Pancreas (tissue), 10 donors: ENCODE measurements at places on chromosomes 16 and 17.

- no peaks in the 10 kb centered on the region for H3K36me3 ChIP-seq
- H3K4me1 ChIP-seq: no peaks in the 10 kb centered on the region
- no peak overlapping the region for H3K27ac ChIP-seq
- H3K27me3 ChIP-seq: no peaks in the 10 kb centered on the region
These were observed 183.0 kb downstream of the FOXL1 start for GRCh38 chr16:86761111-86762031.

GRCh38 chr17:19753051-19753509, 5.0 kb upstream of the ALDH3A1 start:
- H3K4me1 ChIP-seq: no peaks in the 10 kb centered on the region
- peak; percentile 65 for DNase-seq
- no peaks in the 10 kb centered on the region for H3K27me3 ChIP-seq
- no peak overlapping the region for H3K27ac ChIP-seq
- no peaks in the 10 kb centered on the region for H3K36me3 ChIP-seq
- H3K4me3 ChIP-seq: no peak overlapping the region

DNA sequence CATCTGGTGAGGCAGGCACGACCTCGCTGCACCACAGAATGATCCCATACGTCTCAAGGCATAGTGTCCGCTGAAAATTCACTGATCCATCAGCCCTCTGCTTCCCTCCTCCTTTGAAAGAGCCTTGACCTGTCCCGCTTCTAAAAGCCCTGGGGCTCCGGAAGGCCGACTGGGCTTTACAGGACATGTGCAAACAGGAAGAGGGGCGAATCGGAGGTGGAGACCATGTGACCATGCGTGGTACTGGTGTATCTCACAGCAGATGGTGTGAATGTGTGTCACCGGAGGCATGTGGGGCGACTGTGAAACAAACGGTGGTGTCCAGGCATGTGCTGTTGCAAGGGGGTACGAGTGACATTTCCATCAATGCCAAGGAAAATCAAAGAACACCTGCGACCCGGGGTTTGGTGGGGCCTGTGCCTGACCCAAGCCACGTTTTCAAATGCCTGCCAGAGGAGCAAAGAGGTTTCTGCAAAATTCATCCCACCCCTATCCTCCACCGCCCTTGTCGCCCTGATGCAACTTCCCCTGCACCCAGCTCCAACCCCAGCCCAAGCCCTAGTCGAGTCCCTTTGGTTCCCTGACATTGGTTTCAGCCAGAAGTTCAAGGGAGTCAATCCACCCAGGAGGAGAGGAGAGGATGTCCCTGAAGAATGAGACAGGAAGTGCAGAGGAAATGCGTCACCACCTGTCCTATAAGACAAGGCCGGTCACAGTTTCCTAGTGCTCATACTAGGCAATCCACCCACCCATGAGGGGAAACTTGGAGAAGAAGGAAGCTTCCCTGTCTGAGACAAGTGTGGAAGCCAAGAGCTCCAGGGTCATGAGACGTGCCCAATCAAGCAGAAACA, 5.9 kb upstream of the KCNJ18 start:
- H3K27ac ChIP-seq: no peak overlapping the region
- H3K27me3 ChIP-seq: no peaks in the 10 kb centered on the region
- no peak overlapping the region for H3K4me3 ChIP-seq
- DNase-seq: no peak
- no peaks in the 10 kb centered on the region for H3K36me3 ChIP-seq

GRCh38 chr17:7484919-7485377, 782 bp downstream of the POLR2A start:
- no peak for DNase-seq
- no peaks in the 10 kb centered on the region for H3K27me3 ChIP-seq
- H3K36me3 ChIP-seq: no peaks in the 10 kb centered on the region
- H3K4me3 ChIP-seq: peak overlapping the region; percentile 8
- H3K4me1 ChIP-seq: peaks cover 27% of the 10 kb centered on the region
- peak overlapping the region; percentile 99 for H3K27ac ChIP-seq

DNA sequence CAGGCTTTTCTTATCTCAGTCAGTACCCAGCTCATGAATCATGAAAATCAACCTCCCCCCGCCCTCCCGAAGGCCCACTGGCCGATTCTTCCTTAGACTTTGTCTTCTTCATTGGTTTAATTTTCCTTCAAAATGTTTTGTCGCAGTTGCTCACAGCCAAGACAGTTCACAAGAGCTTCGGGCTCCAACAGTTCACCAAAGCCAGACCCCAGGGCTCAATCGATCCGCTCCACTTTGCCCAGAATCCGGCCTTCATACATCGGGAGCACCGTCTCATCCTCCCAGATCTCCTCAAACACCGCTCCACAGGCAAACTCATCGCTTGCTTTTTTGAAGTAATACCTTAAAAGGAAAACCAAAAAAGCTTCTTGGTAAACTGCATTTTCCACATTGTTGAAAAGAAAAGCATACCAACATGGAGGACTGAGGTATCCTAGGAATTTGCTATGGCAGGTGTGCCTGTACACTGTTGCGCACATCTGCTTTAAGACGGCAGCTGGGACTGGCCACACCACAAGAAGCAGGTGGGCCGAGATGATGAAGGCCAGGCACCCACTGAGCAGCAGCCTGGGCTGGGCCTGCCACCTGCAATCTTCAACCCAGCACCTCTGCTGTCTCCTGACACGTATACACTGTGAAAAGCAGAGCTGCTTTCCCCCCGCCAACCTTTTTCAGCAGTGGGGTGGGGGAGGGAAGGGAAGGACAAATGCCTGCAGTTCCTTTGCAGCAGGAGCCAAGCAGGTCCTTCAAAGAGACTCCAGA, 31.5 kb downstream of the AXIN2 start:
- H3K4me1 ChIP-seq: peaks cover 13% of the 10 kb centered on the region
- H3K27ac ChIP-seq: no peak overlapping the region
- H3K36me3 ChIP-seq: no peaks in the 10 kb centered on the region
- no peaks in the 10 kb centered on the region for H3K27me3 ChIP-seq
- no peak for DNase-seq

GRCh38 chr16:59684911-59685310, 950.8 kb upstream of the GOT2 start:
- no peak for DNase-seq
- no peaks in the 10 kb centered on the region for H3K36me3 ChIP-seq
- H3K27me3 ChIP-seq: no peaks in the 10 kb centered on the region
- no peak overlapping the region for H3K27ac ChIP-seq

DNA sequence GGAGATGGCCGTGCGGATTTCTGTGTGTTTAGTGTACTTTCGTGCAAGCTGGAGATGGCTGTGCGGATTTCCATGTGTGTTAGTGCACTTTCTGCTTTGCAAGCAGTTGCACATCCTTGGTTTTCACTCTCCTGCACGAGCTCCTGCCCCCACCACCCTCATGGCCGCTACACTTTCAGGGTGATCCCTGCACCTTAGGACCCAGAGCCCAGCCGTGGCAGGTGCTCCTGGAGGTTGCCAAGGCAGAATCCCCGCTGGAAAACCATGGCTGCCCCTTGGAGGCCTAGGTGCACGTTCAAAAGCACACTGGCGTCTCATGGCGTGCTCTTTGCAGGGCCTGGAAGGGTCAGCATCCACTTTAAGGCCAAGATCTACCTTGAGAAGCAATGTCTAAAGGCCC, 311.0 kb upstream of the TNRC6C start:
- H3K4me3 ChIP-seq: no peak overlapping the region
- no peaks in the 10 kb centered on the region for H3K27me3 ChIP-seq
- H3K27ac ChIP-seq: no peak overlapping the region

- no peak overlapping the region for H3K27ac ChIP-seq
- no peak for DNase-seq
- H3K4me3 ChIP-seq: no peak overlapping the region
- H3K27me3 ChIP-seq: no peaks in the 10 kb centered on the region
These were observed 6.5 kb upstream of the KLHL36 start for GRCh38 chr16:84641643-84642358.

DNA sequence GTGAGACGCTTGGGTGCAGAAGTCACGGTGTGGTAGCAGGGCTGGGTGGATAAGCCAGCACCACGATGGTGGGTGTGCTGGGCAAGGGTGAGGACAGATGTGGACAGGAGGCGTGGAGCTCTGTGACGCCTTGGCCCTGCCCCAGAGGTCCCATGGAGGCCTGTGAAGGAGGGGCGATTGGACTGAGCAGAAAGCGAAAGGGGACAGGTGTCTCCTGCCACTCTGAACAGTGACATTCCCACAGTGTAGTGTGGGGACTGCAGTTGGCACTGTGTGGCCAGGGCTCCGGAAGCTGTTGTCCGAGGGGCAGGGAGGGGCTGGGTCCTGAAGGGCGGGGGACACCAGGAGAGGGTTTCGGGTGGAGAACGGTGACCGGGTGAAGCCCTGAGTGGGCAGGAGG, 7.3 kb downstream of the TBC1D24 start:
- peak overlapping the region; percentile 28 for H3K4me3 ChIP-seq
- H3K27ac ChIP-seq: peak overlapping the region; percentile 77
- no peaks in the 10 kb centered on the region for H3K36me3 ChIP-seq
- H3K27me3 ChIP-seq: no peaks in the 10 kb centered on the region
- H3K4me1 ChIP-seq: peaks cover 29% of the 10 kb centered on the region

- H3K36me3 ChIP-seq: no peaks in the 10 kb centered on the region
- no peaks in the 10 kb centered on the region for H3K27me3 ChIP-seq
- H3K4me3 ChIP-seq: no peak overlapping the region
- H3K4me1 ChIP-seq: no peaks in the 10 kb centered on the region
- DNase-seq: no peak
These were observed 31.2 kb upstream of the BCAR1 start for GRCh38 chr16:75282466-75283281.

- H3K36me3 ChIP-seq: no peaks in the 10 kb centered on the region
- peak overlapping the region; percentile 63 for H3K4me3 ChIP-seq
- H3K4me1 ChIP-seq: peaks cover 4% of the 10 kb centered on the region
- no peaks in the 10 kb centered on the region for H3K27me3 ChIP-seq
These were observed 1.2 kb upstream of the SRCIN1 start for GRCh38 chr17:38606646-38607611.

GRCh38 chr16:28573738-28574718, 20.3 kb downstream of the SGF29 start:
- no peaks in the 10 kb centered on the region for H3K27me3 ChIP-seq
- H3K36me3 ChIP-seq: no peaks in the 10 kb centered on the region
- no peak for DNase-seq
- H3K4me3 ChIP-seq: no peak overlapping the region

DNA sequence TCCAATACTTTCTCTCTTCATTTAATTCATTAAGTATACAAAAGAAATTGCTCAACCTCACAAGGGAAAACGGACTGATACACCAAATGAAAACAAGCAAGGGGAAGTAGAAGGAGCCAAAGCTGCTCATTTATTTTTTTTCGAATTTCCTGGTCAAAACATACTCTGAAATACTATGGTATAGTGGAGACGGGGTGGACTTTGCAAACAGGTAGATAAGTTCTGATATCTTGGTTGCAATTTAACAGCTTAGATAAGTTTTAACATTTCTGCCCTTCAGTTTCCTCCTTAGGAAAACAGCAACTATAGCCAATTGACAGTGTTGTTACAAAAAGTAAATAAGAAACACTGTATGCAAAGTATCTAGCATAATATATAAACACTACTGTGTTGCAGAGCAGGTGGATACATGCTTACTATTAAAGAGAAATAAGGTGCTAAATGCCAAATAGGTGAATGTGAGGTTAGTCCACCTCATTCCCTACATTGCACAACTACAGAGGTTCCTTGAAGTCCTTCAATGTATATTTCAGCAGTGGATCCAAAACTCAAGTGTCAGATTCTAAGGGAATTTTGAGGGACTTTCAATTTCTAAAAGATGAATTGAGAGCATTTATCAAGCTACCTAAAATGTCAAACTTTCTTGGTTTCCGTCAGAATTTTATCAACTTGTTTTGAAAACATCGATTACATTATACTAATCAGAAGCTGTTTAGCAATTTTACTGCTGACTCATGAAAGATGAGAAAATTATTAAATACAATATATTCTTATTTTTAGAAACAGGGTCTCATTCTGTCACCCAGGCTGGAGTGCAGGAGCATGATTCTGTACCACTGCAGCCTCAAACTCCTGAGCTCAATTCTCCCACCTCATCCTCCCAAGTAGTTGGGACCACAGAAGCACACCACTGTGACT, 11.0 kb downstream of the CCDC47 start:
- no peak overlapping the region for H3K4me3 ChIP-seq
- peaks cover 15% of the 10 kb centered on the region for H3K36me3 ChIP-seq
- no peak overlapping the region for H3K27ac ChIP-seq
- no peaks in the 10 kb centered on the region for H3K27me3 ChIP-seq

- H3K4me3 ChIP-seq: no peak overlapping the region
- H3K27ac ChIP-seq: no peak overlapping the region
- no peaks in the 10 kb centered on the region for H3K4me1 ChIP-seq
- H3K27me3 ChIP-seq: no peaks in the 10 kb centered on the region
- no peak for DNase-seq
These were observed 10.8 kb upstream of the RIPOR1 start for GRCh38 chr16:67517661-67518423.

DNA sequence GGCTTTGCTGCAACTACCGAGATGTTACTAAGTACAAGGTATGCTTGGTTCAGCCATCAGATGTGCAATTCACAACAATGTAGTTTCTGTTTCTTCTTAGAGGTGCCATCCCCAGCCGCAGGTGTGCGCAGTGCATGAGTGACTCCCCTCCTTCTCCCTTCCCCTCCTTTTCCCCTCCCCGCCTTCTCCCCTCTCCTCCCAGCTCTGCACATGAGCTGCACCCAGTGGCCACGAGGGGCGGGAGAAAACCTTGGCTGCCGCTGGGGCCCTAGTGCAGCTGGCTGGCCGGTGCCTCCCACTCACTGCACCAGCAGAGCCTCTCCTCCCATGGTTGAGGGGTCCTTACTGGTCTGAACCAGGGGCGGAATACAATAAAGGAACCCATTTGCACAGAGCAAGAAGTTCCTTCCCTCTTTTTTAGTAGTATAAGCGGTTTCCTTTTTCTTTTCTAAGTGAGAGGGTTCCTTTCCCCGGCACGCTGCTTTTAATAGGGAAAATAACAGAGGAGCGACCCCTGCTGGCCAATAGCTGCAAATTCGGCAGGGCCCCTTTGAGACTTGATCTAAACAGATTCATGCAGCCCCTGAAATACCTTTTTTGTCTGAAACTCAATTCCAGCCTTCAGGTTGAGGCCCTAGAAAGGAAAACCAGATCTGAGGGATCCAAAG, 7.8 kb upstream of the CCL15 start:
- H3K36me3 ChIP-seq: no peaks in the 10 kb centered on the region
- no peaks in the 10 kb centered on the region for H3K27me3 ChIP-seq
- no peaks in the 10 kb centered on the region for H3K4me1 ChIP-seq
- DNase-seq: no peak

- peaks cover 6% of the 10 kb centered on the region for H3K4me1 ChIP-seq
- H3K36me3 ChIP-seq: no peaks in the 10 kb centered on the region
- no peak overlapping the region for H3K27ac ChIP-seq
- no peak overlapping the region for H3K4me3 ChIP-seq
- no peaks in the 10 kb centered on the region for H3K27me3 ChIP-seq
These were observed 5.2 kb upstream of the RAB26 start for GRCh38 chr16:2142942-2143877.
